ENCODE measurements at places on chromosomes 7 and 10.
A peak's percentile ranks its signal among the peaks of the same experiment; 100 is the strongest.

GRCh38 chr7:113109718-113110117, 8.6 kb downstream of the SMIM30 start:
- DNase-seq, result no peak

- DNase-seq, result no peak
Measured at GRCh38 chr7:106165337-106165736, 53.2 kb upstream of the SYPL1 start.

DNA sequence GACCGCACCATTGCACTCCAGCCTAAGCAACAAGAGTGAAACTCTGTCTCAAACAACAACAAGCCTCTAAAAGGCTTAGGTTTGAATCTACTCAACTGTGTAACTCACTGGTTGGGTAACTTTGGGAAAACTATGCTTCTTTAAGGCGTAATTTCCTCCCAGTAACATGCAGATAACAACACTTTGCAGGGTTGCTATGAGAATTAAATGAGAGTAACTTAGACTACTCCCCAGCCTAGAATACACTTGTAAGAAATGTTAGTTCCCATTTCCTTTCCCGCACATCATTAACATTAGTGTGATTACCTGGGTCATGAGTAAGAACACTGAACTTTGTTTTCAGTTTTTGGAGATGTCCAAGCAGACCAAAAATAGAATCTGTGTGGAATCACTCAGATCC, 5.4 kb upstream of the MYPN start:
- no peak for DNase-seq

DNA sequence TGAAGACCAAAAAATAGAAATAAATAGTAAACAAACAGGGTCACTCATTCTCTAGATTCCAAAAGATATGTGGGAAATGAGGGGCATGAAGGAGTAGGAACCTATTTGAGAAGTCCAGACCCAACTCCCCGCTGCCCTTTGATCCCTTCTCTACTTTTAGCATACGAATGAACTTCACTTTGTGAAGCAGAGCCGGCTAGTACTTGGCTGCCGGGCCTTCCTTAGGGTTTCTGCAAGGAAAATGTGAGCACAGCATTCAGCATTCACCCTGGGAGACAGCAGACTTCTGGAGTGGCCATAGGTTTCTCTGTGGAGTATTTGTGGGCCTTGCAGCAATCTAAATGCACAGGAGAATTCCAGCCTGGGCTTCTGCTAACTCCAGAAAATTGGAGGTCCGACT, 76.3 kb upstream of the PRKAR2B start:
- DNase-seq, result no peak

DNA sequence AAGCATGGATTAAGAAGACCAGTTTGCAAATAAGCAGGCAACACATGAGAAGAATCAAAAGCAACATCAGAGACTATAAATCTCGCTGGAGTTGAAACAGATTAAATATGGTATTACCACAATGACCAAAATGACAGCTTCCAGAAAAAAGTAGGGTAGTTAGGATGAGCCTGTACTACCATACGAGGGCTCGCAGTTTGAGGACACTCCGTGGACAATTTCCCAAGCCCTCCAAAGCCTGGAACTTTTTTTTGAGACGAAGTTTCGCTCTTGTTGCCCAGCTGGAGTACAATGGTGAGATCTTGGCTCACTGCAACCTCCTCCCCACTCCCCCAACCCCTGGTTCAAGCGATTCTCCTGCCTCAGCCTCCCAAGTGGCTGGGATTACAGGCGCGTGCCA, 1.0 kb downstream of the LRRC17 start:
- no peak for DNase-seq

- no peak for DNase-seq
Measured at GRCh38 chr10:113035732-113036312, 85.8 kb downstream of the TCF7L2 start.

DNA sequence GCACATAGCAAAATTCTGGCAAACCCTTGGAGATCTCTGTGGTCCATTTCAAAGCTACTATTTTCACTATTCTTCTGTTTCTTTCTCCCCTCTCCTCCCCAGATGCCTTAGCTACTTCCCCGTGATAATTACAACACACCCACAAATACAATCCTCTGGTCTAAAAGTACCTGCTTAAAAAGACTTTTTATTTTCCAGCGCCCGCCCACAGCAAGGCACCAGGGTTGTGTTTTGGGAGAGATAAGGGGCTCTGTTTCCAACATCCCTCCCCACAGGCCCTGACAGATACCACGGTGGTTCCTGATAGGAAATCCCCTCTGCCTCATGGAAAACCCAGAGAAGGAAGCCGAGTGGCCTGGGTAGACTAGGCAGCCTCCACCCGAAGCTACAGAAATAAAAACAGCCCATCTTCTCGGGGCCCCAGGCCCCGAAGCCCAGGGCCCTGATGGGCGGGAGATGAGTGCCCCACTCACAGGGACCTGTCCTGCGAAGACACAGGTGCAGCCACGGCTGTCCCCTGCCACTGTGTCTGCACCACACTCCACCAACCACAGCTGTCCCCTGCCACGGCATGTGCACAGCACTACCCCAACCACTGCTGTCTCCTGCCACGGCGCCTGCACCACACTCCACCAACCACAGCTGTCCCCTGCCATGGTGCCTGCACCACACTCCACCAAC, 19.7 kb downstream of the CALML5 start:
- no peak for DNase-seq

- DNase-seq, result peak; percentile 20
Measured at GRCh38 chr10:93357680-93358079, 124.5 kb downstream of the MYOF start.

DNA sequence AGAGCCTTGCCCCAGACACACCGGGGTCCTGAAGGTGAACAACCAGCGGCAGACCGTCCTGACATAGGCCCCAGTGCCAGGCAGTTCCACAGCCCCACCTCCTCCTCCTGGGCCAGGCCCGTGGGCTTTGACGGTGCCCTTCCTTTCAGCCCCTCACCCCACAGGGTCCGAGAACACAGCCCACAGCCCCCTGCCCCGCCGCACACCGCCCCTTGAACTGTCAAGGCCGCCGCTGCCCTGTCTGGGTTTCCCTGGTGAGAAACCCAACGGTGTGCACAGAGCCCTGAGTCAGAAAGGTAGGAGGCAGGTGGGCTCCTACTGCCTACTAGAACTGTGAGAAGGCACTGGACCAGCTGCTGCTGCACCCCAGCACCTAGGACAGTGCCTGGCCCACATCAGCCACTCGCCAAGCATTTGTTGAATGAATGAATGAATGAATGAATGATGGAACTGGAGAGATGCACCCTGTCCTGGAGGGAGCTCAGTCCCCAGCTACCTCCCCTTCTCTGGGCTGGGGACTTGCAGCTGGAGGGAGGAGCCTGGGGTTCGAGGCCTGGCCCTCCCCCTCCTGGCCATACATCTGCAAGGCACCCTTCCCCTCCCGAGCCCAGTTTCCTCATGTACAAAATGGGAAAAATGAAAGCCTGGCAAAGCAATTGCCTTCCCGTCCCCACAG, 117.9 kb downstream of the SLIT1 start:
- no peak for DNase-seq

Data from CD4-positive, alpha-beta T cell treated with Interleukin-2 at 100 ng/mL for 4 hours (primary cell).